Hematopoietic multipotent progenitor cell (in vitro differentiated cells): ENCODE measurements at places on chromosomes 2 and 18. TPM values are rescaled to one million over a fixed set of nuclear protein-coding genes. Genes with fewer than 3 reads are reported as not detected.

GRCh38 chr2:207160115-207160514, 5.6 kb downstream of the KLF7 start:
- DNase-seq = no peak

GRCh38 chr2:182359027-182359989, 67.5 kb downstream of the PDE1A start:
- DNase-seq = no peak

GRCh38 chr2:162256591-162256991, 13.3 kb upstream of the FAP start:
- no peak for DNase-seq

DNA sequence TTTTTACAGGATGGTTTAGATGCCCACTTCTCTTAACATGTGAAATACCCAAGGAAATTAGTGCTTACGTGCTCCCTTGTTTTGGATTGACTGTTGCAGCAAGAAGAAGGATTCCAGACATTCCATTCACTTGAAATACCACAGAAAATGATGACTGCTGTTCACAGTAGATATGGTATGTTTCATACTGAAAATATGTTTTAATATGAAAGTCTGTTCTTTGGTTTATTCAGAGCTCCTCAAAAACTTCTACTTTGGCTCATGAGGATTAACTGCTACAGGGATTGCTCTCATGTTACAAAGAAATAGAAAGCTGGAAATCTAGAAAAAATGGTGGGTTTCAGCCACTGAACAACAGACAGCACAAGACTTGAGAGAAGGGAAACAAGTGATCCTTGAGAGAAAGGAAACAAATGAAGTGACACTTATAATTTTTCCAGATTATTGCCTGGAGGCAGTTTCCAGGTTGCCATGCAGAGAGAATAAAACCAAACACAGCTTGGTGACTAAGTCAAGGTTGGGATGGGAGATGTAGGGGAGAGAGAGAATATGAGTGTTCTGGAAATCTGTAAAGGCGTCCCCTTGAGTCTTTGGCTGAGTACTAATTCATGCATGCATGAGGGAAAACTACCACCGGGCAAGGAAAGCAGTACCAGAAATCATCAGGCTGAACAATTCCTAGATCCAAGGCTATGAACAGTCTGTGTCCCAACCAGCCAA, 348.1 kb downstream of the CLIP4 start:
- no peak for DNase-seq

The EPC2 gene
- total RNA-seq = 32.9 TPM
